ENCODE measurements at places on chromosomes 6 and 20.

DNA sequence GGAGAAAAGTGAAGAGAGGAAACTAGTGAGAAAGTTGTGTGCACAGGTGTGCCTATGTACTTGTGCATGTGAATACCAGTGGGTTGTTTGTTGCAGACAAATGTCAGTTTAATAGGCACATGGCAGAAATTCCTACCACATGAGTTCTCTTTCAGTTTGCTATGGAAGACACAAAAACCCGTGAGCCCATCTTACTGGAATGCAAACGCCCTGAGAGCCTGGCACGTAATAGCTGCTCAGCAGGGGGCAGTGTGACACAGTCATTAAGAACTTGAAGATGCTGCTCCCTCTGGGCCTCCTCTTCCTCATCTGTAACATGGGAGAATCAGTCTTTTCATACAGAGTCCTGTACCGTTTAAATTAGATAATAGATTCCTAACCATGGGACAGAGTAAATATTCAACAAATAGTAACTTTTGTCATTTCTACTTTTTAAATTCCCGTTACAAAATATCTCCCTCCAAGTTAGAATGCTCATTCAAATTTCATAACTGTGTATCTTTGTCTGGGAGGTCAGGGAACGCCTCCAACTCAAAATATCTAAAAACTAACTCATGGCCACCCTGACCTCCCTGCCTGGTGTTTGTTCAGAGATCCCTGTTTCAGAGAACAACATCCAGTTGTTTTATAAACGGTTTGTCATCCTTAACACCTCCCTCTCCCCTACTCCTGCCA, 802.9 kb downstream of the MAFB start:
- peak; percentile 50 for DNase-seq

DNA sequence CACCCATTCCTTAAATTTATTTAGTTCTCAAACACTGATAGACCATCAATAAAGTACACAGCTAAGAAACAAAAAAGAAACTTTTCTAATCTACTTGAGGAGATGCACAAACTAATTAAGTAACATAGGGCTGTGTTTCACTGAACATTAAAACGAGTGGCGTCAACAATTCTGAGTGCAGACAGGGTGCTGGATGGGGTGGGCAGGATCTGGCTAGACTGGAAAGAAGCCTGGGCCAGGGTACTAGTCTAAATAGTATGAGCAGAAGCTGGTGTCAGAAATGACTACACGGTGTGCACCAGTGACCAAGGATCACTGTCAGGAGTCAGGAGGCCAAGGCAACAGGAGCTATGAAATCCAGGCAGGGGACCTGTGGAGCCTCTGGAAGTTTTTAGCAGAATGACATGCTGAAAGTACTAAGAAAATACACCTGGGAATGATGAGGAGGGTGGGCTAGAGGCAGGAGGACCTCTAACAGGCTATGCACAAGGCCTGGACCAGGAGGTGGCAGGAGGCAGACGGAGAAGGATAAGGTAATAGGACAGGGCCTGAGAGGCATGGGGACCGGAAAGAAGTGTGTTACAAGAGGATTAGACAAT, 13.3 kb downstream of the ZBTB24 start:
- no peak for DNase-seq

DNA sequence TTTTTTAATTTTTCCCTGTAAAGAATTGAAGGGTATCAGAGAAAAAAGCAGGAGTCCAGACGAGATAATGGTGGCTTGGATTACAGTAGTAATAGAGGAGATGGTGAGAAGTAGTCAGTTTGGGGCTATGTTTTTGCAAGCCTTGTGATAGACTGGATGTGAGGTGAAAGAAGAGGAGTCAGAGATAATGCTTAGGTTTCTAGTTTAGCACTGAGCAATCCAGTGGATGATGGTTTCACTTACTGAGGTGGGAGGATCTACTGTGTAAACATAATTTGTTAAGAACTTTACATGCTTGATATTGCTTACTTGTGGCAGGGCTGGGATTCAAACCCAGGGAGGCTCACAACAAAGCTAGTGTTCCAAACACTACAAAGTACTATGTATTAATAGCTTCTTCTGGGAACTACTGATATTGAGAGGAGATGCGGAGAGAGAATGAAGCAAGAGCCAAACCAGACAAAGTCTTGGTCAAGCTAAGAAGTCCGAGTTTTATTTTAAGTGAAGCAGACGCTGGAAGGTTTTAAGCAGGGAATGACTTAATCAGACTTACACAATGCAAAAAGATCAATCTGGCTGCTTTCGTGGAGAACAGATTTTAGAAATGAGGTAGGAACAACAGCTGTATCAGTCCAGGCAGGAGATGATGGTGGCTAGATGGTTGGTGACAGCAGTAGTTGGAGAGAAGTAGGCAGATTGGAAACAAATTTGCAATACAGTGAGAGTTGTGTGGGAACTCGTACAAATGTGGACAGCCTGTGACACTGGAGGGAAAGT, 58.0 kb downstream of the ZFAND3 start:
- no peak for DNase-seq

- no peak for DNase-seq
Observed at GRCh38 chr6:135955099-135955498, 103.6 kb downstream of the PDE7B start.

DNA sequence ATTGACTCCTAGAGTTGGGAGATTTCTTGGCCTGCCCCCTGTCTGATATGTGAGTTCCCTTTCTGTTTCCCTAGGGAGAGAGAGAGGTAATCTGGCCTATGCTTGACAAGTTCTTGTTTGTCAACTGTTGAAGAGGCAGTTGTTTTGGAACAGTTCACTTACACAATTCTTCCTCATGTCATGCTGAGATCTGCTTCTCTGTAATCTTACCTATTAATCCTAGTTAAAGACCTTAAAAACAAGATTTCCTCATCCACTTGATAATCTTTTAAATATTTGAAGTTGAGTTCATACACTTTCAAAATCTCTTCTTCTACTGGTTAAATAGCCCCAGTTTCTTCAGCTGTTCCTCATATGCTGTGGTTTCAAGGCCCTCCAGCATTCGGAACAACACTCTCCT, 89.9 kb downstream of the FIG4 start:
- no peak for DNase-seq

- DNase-seq: no peak
Observed at GRCh38 chr6:29961966-29962365, 19.6 kb downstream of the HLA-A start.

GRCh38 chr6:2581011-2581410, 169.7 kb downstream of the MYLK4 start:
- no peak for DNase-seq

- no peak for DNase-seq
Observed at GRCh38 chr6:109506314-109506713, 23.3 kb upstream of the ZBTB24 start.
